ENCODE measurements at places on chromosomes 4 and X.

GRCh38 chr4:40292313-40292759, 42.8 kb upstream of the CHRNA9 start:
- no peak for DNase-seq

DNA sequence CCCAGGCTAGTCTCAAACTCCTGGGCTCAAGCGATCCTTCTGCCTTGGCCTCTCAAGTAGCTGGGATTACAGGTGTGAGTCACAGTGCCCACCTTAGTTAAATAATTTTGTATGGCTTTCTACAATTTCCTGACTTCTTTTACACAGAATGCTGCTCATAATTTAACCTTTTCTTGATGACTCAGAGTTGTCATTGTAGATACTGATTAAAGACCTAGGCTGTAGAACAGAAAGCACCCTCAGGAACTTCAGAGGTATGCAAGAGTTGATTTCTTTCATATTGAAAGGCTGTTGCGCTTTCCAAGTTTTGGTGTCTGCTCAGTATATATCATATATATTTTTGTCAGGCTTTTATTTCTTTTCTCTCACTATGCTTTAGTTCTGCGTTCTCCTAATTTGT, 21.1 kb upstream of the GPR34 start:
- DNase-seq = no peak

GRCh38 chr4:111108153-111108552, 485.3 kb upstream of the PITX2 start:
- DNase-seq = no peak

DNA sequence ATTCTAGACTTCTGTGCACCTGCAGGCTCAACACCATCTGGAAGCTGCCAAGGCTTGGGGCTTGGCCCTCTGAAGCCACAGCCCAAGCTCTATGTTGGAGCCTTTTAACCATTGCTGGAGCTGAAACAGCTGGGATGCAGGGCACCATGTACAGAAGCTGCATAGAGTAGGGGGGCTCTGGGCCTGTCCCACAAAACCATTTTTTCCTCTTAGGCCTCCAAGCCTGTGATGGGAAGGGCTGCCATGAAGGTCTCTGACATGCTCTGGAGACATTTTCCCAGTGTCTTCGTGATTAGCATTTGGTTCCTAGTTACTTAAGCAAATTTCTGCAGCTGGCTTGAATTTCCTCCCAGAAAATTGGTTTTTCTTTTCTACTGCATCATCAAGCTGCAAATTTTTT, 999.3 kb upstream of the GRIA3 start:
- DNase-seq = no peak

GRCh38 chr4:183098019-183098722, 886 bp upstream of the WWC2 start:
- peak; percentile 54 for DNase-seq

DNA sequence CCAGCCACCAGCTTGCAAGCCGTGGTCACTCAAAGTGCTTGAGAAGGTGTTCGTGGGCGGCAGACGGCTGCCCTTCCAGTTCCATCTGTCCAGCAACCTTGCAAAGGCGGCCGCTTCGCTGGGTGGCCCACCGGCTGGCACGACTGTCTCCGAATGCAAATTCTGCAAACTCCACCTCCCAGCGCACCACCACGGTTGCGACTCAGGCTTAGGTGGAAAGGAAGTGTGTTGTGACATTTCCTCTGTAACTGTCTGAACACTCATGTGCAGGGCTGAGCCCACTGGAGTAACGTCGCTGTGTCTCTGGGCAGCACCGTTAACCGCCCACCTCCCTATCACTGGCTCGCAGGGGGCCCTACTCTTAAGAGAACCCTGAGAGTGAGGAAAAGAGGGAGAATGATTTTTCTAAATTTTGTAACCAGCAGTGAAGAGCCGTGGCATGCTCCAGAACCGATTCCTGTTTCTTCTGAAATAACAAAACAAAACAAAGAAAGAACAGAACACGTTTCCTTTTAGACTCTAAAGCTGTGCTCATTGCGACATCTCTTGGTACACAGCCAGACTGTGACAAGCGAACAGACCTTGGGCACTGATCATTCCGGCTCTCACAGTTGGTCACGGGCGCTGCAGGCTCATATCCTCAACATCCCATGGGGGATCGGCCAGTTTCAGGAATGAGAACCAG, at the start of gene P2RY8:
Gene P2RY8, minus strand, starts transcription at position 155 of the 685 bp plus-strand sequence. CDS start 70,627 bp downstream, outside the sequence.
- DNase-seq = no peak

DNA sequence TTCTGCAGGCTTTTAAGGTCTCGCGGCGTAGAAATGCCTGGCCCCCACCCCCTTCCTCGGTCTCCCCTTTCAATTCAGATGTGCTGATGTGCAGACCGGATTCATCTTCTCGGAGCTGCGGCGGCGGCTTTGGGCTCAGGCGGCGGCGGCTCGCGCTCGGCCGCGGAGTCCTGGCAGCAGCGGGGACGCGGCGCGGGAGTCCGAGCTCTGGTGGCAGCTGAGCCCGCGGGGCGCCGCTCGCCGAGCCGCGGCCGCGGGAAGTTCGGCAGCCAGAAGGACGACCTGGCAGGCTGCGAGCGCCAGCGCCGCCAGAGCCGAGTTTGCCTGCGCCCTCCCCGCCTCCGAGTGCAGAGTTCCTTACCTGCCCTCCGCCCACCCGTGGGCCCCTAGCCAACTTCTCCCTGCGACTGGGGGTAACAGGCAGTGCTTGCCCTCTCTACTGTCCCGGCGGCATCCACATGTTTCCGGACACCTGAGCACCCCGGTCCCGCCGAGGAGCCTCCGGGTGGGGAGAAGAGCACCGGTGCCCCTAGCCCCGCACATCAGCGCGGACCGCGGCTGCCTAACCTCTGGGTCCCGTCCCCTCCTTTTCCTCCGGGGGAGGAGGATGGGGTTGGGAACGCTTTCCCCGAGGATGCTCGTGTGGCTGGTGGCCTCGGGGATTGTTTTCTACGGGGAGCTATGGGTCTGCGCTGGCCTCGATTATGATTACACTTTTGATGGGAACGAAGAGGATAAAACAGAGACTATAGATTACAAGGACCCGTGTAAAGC, 448 bp downstream of the TLL1 start:
- peak; percentile 22 for DNase-seq

- no peak for DNase-seq
These were observed 32.9 kb downstream of the USP9X start for GRCh38 chrX:41118156-41118555.

DNA sequence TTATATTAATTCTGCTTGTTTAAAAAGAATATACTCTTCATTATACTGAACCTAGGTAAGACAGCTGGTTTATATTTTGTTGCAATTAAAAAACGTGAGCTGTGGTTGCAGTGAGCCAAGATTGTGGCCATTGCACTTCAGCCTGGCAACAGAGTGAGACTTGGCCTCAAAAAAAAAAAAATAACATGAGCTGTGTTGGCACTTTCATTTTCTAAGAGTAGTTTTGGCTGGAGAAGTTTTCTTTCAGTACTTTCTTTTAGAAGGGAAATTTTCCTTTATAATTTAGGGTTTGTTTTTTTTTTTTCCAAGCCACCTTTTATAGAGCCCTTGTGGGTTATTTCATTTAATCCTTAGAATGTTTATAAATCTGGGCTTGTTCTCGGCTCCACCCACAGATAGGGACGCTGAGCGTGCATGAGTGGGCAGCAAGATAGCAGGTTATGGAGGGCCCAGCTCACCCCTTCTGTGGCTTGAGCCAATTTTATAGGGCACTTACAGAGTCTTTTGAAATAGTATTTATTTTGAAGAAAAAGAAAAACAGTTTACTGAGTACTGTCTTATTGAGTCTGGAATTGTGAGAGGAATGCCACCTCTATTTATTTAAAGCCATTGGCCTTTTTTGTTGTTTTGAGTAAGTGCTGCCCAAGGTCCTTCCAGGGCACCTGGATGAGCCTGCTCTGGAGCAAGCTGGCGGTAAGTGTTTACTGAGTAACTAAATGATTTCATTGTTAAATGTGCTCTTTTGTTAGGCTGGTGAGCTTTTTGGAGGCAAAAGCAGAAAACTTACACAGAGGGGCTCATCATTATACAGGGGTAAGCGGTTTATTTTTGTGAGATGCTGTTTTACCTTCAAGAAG, 60.9 kb downstream of the HTT start:
- no peak for DNase-seq

DNA sequence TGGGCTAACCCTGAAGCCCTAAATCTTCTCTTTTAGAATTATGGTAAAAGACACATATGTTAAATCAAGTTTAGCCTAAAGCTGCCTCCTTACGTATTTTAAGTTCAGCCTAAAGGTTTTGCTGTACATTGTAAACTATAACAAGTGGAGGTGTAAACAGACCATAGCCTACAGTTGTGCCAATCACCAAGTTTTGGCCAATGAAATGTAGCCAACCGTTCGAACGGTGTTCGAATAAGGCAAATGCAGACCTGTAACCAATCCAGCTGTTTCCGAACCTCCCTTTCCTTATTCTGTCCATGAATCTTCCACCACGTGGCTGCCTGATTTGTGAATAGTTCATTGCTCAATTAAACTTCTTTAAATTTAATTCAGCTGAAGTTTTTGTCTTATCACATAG, 52.1 kb upstream of the TBC1D9 start:
- no peak for DNase-seq

GRCh38 chrX:6225911-6226595, 2.6 kb downstream of the NLGN4X start:
- DNase-seq = no peak
